CD4-positive, alpha-beta T cell treated with Interleukin-17A for 1 hour (primary cell): ENCODE measurements at places on chromosomes 12 and 14.

DNA sequence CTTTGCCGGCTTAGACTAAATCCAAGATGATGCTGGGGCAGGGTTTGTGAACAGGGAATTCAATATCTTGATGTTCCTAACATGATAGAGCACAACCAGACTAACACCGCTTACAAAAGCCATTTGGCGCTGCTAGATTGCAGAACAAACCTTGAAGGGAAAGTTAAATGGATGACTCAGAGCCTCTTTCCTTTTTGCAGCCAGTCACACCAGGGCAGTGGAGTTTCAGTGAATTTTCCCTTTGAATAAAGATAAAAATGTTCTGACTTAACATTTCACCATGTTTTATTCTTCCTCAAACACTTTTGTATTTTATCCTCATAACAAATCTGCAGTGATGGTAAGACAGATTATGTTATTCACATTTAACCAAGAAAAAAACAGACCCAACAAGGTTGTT is 47.3 kb downstream of the PDE6H start:
- DNase-seq, result no peak

GRCh38 chr12:89731614-89732013 is 23.0 kb upstream of the ATP2B1 start:
- DNase-seq, result no peak

DNA sequence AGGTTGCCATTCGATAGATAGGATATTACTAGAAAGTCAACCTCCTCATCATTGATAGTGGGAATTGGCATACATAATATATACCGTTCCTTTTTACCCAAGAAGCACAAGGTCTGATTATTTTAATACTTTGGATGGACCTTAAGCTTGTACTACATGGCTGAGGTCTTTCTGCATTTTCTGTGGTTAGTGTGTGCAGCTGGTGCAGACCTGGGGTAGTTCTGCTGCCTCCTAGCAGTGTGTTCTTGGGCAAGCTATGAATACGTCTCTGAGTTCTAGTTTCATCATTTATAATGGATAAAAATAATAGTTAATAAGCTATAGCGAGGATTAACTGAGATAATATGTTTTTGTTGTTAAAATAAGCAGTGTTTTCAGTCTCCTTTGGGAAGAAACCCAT is 2.2 kb downstream of the ZDHHC17 start:
- no peak for DNase-seq

- DNase-seq, result no peak
Observed at GRCh38 chr12:40117818-40118217, 11.9 kb upstream of the SLC2A13 start.

DNA sequence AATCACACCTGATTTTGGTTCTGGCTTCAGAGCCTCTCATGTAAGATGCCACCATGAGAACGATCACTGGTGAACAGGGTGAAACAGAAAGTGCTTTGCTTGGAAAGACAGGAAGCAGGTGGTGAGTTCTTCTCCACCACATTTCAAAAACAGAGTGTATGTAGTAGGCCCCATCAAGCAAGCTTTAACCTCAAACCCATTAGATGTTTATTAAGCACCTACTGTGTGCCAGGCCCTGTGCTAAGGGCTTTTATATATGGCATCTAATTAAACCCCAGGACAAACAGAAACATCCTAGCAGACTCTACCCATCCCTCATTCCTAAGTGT is 47.8 kb upstream of the MED13L start:
- peak; percentile 49 for DNase-seq

GRCh38 chr14:95310635-95311380 is 8.9 kb downstream of the CLMN start:
- no peak for DNase-seq

DNA sequence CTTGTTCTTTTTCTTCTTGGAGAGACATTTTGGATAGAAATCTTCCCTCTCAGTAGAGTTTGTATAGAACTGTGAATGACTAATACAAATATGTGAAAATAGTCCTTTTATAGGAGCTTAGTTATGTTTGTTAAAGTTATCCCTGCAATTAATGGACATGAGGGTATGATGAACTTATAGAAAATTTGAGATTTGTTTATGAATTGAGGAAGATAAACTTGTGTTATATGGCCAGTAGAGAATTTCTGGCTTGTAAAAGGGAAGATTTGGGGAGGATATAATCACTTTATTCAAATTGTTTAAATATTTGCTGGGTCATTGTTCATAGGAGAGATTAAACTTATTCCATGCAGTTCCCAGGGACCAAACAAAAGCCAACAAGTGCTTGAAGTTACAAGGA is 119.6 kb downstream of the DAAM1 start:
- DNase-seq, result no peak

- no peak for DNase-seq
Observed at GRCh38 chr12:2410496-2410895, 357.7 kb downstream of the CACNA1C start.

DNA sequence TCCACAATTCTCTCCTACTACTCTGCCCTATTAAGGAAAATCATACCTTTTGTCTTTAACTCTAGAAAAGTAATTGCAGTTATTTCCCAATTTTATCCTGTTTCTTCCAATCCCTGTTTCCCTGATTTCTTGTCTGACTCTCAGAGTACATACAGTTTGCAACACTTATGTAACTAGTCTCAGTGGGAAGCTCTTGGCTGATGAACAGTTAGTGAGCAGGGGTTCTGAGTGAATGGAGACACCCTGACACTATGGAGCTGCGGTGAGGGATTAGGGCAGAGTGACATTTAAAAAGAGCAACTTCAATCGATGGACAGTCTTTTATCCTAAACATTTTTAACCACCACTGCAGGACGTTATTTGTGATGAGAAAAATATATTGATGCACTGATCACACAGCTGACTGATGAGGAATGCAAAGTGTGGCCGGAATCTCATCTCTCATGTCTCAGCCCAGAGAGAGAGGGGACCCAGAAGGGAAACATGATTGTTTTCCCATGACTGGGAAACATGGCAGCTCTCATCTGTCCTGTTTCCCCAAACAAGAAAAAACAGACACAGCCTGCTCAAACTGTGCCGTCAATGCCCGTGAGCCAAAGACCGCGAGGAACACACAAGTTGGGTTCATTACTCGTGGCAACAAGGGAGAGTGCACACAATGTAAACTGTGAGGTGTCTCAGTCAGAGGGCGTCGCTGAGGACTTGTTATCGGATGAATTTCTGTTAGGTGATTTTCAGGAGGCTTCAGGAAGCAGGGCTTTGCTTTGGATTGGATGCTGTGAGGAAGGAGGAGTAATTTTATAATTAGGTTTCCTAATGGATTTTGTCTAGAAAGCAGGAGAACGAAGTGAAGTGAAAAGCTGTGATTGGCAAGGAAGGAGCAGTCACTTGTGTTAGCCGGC is 5.2 kb upstream of the SLC6A13 start:
- no peak for DNase-seq

- no peak for DNase-seq
Observed at GRCh38 chr14:93950948-93951634, 23.9 kb downstream of the FAM181A start.

DNA sequence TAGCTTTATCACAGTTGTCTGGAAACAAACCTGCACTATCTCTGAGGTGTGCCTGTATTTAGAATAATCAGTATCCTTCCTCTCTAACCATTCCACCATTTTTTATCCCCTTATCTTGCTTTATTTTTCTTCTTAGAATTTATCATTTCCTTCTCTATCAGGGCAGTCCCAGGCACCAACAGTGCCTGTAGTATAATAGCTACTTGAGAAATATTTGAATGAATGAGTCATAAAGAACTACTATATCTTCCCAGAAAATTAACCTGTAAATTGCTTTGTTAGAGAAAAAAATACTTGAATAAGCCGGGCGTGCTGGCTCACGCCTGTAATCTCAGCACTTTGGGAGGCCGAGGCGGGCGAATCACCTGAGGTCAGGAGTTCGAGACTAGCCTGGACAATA is 21.2 kb upstream of the FOXJ2 start:
- no peak for DNase-seq

DNA sequence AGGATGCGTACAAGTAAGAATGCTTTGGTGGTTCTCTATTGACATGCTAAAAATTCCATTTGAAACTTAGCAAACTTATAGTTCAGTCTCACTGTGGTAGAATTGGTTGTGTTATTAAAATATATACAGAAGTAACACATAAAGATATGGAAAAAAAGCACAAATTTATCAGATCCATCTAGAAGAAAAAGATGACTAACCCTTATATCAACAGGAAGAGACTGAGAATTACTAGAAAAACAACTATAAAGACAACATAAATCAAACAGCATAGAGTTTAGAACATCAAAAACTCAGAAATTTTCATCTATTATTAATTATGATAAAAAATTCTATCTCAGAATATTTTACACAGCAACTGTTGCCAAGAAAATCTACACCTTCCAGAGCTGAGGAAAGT is 491.0 kb downstream of the ETNK1 start:
- no peak for DNase-seq

GRCh38 chr12:113991224-113992044 is 25.3 kb upstream of the RBM19 start:
- no peak for DNase-seq

GRCh38 chr14:61994589-61994988 is 232.4 kb downstream of the SNAPC1 start:
- no peak for DNase-seq

- peak; percentile 79 for DNase-seq
Observed at GRCh38 chr14:105294142-105294597, 6.6 kb downstream of the BRF1 start.

DNA sequence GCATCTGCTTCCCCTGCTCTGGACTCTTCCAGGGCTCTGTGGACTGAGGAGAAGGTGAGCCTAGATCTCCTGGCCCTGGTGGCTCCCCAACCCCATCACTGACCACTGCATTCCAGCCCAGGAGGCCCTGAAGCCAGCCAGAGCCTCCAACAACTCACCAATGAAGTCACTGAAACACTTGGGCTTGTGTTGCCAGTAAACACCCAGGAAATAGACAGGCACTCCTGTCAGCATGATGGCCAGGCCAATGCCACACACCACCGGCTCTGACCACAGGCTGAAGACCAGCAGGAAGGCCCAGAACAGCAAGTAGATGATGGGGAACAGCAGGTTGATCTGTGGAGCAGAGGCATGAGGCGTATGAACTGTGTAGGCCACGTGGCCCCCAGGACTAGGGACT is 8.8 kb upstream of the CEBPE start:
- DNase-seq, result no peak

GRCh38 chr14:99033951-99034350 is 238.0 kb downstream of the BCL11B start:
- no peak for DNase-seq

- DNase-seq, result no peak
Observed at GRCh38 chr12:63093711-63094110, 57.3 kb downstream of the AVPR1A start.

- DNase-seq, result no peak
Observed at GRCh38 chr14:95445676-95446075, 70.8 kb downstream of the SYNE3 start.

- DNase-seq, result peak; percentile 100
Observed at GRCh38 chr12:122526683-122527477, at the start of the genes KNTC1 and RSRC2. TSS of gene KNTC1 (plus strand) at chr12:122527249. CDS start at chr12:122530064, 2,815 bp downstream. TSS of gene RSRC2 (minus strand) at chr12:122526936. CDS start at chr12:122526853, 83 bp downstream.

DNA sequence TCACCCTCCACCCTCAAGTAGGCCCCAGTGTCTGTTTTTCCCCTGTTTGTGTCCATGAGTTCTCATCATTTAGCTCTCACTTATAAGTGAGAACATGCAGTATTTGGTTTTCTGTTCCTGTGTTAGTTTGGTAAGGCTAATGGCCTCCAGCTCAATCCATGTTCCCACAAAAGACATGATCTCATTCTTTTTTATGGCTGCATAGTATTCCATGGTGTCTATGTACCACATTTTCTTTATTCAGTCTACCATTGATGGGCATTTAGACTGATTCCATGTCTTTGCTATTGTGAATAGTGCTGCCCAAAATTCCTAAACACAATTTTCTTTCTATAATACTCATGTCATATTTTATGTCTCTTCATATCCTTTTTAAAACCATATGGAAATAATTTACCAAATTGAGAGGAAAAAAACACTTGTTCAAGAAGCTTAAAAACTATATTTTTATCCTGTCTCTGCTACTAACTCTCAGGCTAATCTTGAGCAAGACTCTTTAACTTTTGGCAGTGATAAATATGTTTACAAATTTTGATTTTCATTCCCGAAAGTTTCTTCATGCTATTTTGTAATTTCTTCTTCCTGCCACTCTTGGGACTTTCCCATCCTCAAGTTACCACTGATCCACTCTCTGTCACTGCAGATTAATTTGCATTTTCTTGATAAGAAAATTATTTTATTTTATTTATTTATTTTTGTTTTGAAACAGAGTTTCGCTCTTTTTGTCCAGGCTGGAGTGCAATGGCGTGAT is 28.0 kb upstream of the OSBPL8 start:
- no peak for DNase-seq

DNA sequence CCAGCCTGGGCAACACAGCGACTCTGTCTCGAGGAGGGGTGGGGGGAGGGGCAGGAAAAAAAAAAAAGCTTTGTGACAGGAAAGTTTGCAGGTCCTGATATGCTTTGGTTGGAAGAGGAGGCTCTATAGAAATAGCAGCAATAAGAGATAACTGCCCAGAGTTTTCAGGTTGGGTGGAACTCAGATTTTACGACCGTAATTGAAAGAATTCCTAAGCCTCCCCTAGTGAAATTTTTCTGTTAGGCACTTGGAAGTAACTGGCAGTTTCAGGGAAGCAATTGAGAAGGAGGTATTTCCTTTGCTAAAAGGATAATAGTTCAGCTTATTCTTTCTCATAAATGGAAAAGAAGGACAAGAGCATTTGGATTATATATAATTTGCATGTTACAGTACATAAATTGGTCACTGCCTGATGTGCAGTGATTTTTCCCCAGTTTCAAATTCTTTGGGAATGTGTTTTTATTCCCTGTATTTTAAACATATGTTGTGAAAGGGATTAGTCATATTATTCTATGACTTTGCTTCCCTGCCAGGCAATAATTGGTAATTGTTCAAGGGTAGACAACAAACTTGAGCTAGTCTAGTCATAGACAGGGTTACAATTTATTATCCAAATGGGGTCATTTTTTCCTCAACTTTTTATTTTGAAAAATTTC is 452.8 kb downstream of the AEBP2 start:
- no peak for DNase-seq

DNA sequence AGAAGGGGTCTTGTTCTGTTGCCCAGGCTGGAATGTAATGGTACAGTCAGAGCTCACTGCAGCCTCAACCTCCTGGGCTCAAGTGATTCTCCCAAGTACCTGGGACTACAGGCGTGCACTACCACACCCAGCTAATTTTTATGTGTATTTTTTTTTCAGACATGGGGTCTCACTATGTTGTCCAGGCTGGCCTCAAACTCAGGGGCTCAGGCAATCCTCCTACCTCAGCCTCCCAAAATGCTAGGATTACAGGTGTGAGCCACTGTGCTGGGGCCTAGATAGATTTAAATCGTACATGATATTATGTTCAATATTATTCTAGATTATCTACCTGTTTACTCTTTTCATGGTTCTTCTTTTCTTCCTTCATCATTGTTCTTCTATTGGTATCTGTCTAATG is 61.5 kb downstream of the IFT81 start:
- no peak for DNase-seq

DNA sequence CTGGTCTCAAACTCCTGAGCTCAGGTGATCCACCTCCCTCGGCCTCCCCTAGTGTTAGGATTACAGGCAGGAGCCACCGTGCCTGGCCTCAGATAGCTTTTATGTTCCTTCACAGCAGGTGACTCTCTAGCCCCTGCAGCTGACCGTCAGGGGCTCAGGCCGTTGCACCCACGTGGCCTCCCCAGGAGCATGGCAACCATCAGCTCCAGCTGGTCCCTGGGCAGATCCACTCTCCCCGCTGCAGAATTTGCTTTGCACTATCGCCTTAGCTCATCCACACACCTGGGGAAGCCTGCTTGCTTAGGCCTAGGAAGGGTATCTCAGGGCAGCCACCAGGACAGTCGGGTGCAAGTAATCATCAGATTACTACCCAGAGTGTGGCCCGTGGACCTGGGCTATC is 62.6 kb downstream of the TSPAN9 start:
- DNase-seq, result no peak

- no peak for DNase-seq
Observed at GRCh38 chr12:67637718-67638117, 10.8 kb upstream of the DYRK2 start.

GRCh38 chr12:26767865-26768264 is 65.1 kb downstream of the ITPR2 start:
- DNase-seq, result no peak
